ENCODE measurements at places on chromosomes 11 and 22. TPM values are rescaled to one million over a fixed set of nuclear protein-coding genes. Genes with fewer than 3 reads are reported as not detected.

GRCh38 chr11:76629853-76630599 is 40.5 kb downstream of the LRRC32 start:
- no peak for DNase-seq

DNA sequence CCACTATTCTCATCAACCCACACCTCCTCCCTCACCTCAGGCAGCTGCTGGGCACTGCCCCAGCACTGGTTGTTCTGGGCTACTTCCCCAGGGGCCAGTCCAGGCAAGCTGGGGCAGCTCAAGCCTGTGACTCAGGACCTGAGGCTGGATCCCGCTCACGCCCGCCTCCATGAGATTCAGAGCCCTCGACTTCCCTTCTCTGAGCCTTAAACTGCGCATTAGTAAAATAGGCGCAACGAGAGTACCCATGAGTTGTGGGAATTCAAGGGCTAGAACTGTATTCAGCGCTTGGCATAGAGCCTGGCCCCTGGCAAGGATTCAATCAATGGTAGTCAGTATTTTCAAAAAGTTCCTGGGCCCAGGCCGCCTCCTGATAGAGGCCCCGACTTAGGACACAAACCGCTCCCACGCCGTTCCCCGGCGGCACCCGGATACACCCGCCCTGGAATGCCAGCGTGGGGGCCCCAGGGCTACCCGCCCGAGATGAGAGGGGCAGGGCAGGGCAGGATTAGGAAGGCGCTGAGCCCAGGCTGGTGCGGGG is 723 bp upstream of the CD82 start:
- DNase-seq, result peak; percentile 83

DNA sequence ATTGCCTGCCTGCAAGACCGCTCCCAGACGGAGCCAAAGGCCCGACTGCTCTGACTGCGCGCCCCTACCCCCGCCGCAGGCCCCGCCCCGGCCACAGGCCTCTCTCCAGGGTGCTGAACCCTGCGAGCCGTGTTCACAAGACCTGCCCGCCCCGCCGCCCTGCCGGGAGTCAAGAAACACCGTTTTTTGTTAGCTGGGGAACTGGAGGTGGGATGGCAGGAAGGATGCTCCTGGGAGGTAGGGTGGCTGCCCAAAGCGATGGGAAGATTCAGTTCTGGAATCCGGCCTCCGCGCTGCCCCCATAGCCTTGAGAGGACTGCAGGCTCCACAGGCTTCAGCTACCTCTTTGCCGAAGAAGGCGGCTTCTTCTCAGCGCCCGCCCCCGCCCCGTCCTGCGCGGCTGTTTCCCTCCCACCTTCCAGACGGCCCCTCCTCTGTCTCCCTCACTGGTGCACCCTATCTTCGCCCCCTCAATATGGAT is 2.7 kb upstream of the PDE2A start:
- DNase-seq, result no peak

GRCh38 chr22:44975427-44976262 is 34.2 kb downstream of the PHF21B start:
- peak; percentile 77 for DNase-seq

The CREB3L1 gene
- 1.3 TPM for total RNA-seq

GRCh38 chr11:232783-233565 is 3.2 kb downstream of the SIRT3 start:
- no peak for DNase-seq

DNA sequence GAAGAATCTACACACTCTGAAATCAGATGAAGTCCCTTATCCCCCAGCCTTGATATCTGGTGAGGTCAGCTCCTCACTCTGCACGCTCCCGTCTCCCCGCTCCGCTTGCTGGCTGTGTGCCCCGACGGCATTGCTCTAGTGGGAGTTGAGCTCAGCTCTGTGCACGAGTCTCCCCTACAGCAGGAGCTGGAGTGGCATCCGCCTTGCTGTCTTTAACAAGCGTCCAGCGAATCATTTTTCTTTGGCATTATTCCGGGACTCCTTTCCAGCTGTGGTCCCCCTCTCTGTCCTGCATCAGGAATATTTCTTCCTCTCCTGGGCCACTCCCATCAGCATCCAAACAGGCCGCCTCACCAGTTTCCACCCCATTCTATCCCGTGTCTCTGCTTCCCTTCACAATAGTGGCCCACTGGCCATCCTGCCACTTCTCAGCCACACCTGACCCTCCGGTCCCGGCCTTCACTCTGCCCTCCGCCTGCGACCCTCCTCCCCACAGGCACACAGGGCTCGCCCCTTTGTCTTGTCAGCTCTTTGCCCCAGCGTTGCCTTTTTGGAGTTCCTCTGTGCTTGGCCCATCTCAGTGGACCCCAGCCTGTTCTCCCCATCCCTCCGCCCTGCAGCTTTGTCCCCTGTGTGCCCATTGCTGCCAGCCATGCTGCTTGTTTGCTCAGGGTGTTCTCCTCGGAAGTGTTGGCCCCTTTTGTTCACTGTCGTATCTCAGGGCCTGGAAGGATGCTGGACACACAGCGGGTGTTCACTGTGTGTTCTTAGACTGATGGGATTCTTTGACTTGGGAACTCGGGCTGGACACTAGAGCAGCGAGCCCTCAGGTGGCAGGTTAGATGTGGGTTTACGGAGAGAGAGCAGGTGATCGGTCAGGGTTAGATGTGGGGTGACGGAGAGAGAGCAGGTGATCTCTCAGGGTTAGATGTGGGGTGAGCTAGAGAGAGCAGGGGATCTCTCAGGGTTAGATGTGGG is 441.8 kb downstream of the TBC1D22A start:
- no peak for DNase-seq

DNA sequence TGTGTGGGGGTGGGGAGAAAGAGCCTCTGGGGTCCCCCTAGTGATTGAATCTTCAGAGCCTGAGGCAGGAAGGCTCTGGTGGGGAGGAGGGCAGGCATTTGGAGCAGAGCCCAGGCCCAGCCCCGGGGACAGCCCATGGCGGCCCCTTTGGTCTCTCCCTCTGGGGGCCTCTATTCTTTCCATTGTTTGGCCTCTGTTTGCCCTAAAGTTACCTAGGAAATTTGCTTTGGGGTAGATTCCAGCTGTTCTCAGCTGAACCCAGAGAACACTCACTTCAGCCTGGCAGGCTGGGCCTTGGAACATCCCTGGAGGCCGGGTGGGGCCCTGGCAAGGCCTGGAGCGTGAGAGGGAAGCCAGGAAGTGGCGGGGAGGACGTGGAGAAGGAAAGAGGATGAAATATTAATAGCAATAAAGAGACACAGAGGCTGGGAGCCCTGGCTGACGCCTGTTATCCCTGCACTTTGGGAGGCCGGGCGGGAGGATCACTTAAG is 22.9 kb upstream of the A4GALT start:
- peak; percentile 64 for DNase-seq

GRCh38 chr11:125952559-125952958 is 6.7 kb downstream of the VSIG10L2 start:
- DNase-seq, result no peak

DNA sequence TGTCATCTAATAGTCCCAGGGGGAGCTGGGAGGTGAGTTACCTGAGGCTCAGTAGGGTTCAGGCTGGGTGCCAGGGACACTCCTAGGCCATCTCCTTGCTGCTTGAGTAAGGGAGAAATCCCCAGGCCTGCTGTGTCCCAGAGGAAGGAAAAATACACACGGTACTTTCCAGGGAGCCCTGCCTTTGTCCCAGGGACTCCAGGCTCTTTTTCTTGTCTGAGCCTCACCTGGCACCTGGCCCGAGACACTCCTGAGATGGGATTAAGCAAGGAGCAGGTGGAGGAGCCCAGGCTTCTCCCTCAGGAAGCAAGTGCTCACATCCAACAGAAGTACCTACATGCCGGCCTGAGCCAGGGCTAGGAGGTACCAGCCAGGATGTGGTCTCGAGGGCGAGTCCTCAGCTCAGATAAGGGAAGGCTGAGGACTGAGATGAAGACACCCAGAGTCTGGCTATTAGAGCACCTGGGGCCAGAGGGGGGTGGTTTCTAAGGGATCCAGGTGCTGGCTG is 899 bp upstream of the KLHDC7B start:
- no peak for DNase-seq

DNA sequence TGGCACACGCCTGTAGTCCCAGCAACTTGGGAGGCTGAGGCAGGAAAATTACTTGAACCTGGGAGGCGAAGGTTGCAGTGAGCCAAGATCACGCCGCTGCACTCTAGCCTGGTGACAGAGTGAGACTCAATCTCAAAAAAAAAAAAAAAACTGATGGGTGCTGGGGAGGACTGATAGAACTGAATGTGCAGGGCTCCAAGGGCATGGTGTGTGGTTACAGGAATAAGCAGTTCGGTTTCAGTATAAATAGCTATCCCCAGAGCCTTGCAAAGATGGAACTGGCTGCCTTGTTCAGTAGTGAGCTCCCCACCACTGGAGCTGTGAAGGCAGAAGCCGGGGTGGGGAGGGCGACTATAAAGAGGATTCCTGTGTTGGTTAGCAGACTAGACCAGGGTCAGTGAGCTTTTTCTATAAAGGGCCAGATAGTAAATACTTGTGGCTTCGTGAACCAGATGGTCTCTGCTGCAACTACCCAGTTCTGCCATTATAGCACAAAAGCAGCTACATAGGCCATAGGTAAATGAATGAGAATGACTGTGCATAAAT is 5.9 kb downstream of the TOM1 start:
- no peak for DNase-seq

- DNase-seq, result no peak
These were observed 55.3 kb downstream of the TRMU start for GRCh38 chr22:46390652-46391301.

The RIBC2 gene
- total RNA-seq, result not detected

The APLNR gene
- total RNA-seq, result not detected

DNA sequence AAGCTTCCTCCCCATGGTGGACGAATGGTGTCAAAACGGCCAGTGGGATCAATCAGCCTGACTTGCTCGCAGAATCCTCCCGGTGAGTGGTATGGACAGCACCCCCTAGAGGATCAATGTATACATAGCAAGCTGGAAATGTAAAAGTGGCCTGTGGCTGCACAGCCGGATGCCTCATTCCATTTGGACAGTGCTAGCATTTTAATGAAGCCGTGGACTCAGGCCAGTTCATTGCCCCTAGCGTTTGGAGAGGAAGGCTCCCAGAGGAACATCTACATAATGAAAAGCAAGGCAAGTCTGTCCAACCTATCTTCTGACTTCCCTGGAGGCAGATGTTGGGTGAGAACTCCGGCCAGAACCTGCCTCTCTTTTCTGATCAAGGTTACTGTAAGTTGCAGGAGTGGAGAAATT is 942.3 kb downstream of the NTM start:
- DNase-seq, result peak; percentile 27

The BRSK2 gene
- 1.3 TPM for total RNA-seq

GRCh38 chr11:8206251-8207079 is 37.6 kb upstream of the RIC3 start:
- no peak for DNase-seq

The OMP gene
- not detected for total RNA-seq

GRCh38 chr11:128469220-128469619 is 118.1 kb downstream of the ETS1 start:
- DNase-seq, result no peak

DNA sequence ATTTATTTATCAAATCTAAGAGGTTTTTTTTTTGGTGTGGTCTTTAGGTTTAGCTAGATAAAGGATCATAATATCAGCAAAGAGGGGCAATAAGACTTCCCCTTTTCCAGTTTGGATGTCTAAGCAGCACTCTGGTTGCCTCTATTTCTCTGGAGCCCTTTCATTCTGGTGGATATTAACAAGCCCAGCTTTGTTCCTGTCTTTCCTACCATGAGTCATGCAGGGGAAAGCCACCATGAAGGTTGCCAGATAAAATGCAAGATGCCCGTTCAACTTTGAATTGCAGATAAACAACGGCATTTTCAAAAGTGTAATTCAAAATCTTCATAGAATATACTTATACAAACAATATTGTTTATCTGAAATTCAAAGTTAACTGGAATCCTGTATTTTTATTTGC is 143.6 kb downstream of the ADAMTS15 start:
- no peak for DNase-seq
